D341Med (cell line): ENCODE measurements at places on chromosomes 3 and 15.

DNA sequence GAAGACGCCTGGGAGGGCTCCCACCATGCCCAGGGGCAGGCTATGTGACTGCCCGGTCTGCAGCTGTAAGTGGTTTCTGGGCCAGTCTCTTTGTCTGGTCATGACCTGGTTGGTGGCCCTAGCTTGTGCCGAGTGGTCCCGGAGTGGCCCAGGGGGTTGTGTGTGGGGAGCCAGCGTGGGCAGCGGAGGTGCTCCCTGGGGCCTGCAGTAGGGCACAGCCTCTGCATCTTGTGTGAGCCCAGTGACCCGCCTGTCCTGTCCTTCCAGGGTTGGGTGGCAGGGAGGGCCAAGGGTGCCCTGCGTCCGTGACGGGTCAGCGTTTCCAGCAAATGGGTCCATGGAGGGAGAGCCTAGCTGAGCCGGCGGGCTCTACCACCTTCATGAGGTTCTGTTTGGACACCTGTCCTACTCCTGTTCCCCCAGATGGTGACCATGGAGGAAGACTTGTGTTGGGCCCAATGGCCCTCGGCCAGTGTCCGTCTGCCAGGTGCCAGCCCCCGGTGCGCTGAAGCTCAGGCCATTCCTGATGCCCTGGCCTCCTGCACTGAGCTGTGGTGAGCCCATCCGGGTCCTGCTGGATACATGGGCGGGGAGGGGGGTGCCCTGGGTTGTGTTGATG lies 215.4 kb downstream of the SNRPN start:
- DNase-seq, result peak; percentile 14

GRCh38 chr3:149702691-149703441 lies 45.0 kb upstream of the WWTR1 start:
- DNase-seq, result no peak

DNA sequence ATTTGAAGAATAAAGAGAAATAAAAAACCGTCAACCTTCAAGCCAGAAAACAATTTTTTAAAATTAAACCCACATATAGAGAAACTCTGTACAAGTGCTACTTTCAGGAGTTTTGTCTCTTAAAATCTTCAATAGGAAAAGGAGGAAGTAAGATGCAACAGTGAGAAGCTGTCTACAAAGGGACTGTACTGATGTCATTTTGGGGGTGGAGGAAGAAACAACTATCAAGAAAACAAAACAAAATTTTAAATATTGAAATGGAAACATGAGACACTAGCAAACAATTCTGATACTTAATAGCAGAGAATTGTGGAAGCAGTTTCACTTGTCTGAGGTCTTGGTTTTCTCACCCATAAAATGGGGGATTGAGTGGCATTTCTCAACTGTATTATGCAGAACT lies 84.4 kb downstream of the SLMAP start:
- no peak for DNase-seq

GRCh38 chr3:154783521-154783931 lies 296.6 kb upstream of the MME start:
- no peak for DNase-seq

GRCh38 chr3:156093964-156094363 lies 26.4 kb upstream of the KCNAB1 start:
- DNase-seq, result no peak

DNA sequence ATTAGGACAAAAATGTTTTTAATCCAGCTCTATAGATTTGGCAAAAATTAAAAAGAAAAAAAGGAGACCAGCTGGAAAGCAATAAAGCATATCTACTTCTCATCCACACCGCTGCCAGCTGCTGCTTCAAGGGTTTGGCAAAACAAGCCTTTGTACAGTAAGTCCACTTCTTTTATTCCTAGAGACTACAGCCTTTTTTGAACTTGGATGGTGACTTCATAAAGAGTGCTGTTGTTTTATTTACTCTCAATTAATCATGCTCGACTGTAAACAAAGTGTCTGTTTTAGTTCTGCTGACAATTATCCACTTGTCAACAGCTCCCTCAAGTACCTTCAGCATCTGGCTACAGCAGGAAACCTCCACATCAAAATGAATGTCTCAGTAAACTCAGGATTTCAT lies 12.3 kb upstream of the FOXB1 start:
- no peak for DNase-seq

DNA sequence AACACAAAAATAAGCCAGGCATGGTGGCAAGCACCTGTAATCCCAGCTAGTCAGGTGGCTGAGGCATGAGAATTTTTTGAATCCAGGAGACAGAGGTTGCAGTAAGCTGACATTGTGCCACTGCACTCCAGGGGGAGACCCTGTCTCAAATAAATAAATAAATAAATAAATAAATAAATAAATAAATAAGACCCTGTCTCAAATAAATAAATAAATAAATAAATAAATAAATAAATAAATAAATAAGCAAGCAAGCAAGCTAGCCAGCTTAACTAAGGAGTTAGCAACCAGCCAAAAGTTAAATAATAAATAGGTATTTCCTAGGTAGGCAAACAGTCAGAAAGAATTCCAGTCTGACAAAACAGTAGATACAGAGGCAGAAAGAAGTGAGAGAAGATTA lies 123.9 kb downstream of the GALK2 start:
- DNase-seq, result no peak

DNA sequence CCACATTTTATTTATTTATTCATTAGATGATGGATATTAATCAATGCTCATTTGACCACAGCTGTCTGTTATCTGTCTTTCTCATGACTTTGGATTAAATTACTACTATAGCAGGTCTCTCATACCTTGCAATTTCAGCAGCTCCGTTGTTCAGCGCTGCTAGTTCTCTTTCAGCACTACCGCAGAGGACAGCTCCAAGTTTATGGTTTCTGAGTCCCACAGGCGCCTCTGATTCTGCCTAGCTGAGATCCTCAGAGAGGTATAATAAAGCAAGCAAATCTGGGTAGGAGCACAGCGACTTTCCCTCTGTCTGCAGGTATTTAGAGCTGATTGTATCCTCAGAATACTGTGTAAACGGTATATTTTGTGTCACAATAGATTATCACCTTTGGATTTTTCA lies 204.9 kb downstream of the CNTN4 start:
- no peak for DNase-seq

GRCh38 chr15:49045751-49046219 lies 461 bp downstream of the SECISBP2L start:
- DNase-seq, result no peak

DNA sequence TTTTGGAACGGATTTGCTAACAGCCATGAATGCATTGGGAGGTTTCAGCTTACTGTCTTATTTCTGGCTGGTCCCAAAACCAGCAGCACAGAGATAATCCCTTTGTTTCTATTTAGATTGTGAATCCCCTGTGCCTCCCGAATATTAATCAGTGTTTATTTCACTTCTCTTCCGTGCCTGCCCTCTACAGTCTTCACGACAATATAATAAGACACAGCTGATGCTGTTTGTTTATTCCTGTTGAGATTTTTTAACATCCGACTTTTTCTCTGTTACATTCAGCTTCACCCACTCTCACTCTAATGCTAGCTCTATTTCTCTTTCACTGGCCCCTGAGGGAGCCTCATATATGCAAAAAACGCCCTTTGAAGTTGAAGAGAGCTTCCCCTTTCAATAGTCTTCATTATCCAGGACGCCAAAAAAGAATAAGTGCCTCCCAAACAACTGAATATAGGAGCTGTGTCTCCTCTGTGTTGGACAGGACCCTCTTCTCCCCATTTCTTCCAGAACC lies 995.3 kb downstream of the ROBO2 start:
- peak; percentile 33 for DNase-seq

DNA sequence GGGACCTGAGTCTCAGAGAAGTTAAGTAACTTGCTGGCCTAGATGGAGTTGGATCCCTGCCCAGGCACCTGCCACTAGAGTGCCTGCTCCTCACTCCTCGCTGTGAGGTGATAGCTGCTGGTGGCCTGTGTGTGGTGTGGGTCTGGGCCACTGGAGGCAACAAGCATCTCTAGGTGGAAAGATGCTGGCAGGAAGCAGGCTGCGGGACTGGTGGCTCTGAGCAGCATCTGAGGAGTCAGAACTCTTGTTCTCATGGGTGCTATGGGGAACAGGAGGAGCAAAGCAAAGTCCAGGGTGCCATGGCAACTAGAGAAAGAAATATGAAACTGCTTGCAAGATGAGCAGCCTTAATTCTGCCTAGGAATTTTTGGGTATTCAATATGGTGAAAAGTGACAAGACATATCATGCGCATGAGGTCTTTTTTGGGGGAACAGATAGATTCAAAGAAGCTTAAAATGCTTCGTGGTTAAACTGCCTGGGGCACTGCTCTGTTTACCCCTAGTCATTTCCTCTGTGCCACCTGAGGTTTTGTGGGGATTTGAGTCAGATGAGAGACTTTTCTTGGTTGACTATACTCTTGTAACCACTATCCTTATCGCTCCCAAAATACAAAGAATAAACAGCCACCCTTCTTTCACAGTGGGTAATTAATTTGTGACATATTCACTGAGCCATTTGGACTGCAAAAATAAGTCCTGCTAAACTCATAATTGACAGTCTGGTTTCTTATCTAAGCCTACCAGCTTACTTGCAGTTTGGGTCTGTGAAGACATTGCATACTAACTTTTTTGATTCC lies 50.3 kb downstream of the MED12L start:
- no peak for DNase-seq

DNA sequence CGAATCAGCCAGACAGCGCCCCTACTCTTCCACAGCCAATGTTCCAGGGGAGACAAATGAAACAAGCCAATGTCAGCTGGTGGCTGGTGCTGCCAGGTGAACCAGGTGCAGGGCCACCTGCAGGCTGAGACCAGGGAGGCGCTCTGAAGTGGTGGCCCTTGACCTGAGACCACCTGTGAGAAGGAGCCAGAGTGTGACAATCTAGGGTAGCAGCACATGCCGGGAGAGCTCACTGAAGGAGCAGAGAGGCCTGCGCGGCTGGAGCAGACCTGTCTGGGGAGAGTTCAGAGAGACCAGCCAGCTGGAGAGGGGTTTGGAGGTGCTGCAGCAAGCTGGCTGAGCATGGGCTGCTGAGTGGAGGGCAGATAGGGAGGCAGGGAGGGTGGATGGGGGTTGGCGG lies 693 bp upstream of the STAB1 start:
- DNase-seq, result no peak

GRCh38 chr15:39511000-39511915 lies 69.6 kb upstream of the THBS1 start:
- peak; percentile 40 for DNase-seq

- no peak for DNase-seq
Observed at GRCh38 chr3:132395126-132395525, 22.2 kb upstream of the DNAJC13 start.

- peak; percentile 84 for DNase-seq
Observed at GRCh38 chr3:184227481-184227935, 1.9 kb upstream of the VWA5B2 start.

DNA sequence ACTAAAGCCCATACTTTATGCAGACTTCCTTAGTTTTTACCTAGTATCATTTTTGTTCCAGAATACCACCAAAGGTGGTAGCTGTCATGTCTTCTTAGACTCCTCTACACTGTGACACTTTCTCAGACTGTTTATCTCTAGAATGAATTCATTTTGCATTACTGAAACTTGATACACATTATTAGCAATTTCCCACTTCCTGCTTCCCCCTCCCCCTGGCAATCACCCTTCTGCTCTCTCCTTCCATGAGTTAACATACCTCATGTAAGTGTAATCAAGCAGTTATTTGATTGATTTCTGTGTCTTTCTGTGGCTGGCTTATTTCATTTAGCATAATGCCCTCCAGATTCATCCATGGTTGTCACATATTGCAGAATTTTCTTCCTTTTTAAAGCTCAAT lies 204.9 kb downstream of the STAG1 start:
- no peak for DNase-seq

GRCh38 chr3:64143409-64144130 lies 81.7 kb downstream of the PRICKLE2 start:
- peak; percentile 55 for DNase-seq

DNA sequence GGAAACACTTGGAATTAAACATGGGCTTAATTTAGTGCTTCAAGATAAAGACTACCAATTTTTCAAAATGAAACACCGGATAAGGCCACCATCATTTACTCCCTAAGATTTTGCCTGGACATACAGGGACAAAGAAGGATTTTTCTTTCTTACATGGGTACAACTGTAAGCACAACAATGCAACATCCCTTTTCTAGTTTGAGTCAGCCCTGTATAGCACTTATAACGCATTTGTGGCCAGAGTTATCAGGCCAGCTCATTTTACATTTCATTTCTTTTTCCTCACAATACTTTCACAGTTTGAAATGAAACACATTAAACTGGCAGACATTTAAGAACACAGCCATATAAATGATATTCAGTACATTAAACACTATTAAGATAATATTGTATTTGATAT lies 9.8 kb upstream of the SUCNR1 start:
- DNase-seq, result no peak

DNA sequence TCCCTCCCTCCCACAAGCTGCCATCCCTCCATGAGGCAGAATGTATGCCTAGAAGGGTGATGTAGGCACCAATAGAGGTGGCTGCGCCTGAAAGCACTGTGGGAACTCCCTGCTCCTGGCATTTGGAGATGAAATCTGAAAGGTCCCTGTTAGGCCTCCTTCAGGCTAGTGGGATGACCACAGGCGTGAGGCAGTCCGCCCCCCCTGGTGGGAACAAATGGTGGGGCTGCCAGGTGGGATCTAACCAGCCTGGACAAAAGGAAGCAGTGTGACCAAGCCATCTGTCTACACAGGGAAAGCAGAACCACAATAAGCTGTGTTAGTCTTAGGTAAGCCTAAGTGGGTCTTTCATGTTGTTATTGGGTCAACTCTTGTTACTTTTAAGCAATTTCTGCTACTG lies 25.3 kb downstream of the IL5RA start:
- DNase-seq, result no peak

GRCh38 chr15:93019090-93019489 lies 69.9 kb downstream of the RGMA start:
- DNase-seq, result no peak

GRCh38 chr3:60513241-60513640 lies 738.0 kb downstream of the FHIT start:
- DNase-seq, result no peak

GRCh38 chr3:97076673-97077072 lies 262.3 kb downstream of the EPHA6 start:
- no peak for DNase-seq

DNA sequence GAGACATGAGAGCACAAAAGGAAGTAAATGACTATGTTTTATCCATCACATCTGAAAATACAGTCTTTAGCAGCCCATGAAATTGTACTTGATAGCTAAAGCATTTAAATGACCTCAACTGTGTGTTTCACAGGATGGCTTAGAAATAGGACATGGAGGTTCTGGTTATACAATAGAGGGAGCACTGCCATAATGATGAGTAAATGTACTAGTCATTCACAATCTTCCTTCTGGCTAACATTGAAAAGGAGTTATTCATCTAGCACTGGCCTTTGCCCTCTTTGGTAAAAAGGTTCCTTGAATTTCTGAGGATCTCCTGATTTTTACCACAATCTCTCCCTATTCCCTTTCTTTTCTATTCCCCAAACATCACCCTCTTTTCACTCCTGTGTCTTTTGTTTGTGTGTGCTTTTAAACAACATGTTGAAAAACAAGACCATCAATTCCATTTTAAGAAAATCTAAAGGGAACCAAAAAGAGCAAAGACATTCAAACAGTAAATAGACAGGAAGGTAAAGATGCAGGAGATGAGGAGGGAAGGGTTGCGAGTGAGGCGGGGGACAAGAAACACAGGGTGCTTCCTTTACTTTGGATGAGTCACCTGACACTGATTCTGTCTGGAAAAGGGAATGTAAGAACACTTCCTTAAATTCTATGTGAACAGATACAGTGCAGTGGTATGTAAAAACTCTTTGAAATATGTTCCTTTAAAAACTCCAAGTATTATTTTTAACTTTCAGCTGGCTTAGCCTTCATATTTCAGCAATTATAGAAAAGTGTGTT lies 619.0 kb downstream of the MECOM start:
- DNase-seq, result no peak
